HS-5 (cell line): ENCODE measurements at places on chromosomes 13 and 19.

DNA sequence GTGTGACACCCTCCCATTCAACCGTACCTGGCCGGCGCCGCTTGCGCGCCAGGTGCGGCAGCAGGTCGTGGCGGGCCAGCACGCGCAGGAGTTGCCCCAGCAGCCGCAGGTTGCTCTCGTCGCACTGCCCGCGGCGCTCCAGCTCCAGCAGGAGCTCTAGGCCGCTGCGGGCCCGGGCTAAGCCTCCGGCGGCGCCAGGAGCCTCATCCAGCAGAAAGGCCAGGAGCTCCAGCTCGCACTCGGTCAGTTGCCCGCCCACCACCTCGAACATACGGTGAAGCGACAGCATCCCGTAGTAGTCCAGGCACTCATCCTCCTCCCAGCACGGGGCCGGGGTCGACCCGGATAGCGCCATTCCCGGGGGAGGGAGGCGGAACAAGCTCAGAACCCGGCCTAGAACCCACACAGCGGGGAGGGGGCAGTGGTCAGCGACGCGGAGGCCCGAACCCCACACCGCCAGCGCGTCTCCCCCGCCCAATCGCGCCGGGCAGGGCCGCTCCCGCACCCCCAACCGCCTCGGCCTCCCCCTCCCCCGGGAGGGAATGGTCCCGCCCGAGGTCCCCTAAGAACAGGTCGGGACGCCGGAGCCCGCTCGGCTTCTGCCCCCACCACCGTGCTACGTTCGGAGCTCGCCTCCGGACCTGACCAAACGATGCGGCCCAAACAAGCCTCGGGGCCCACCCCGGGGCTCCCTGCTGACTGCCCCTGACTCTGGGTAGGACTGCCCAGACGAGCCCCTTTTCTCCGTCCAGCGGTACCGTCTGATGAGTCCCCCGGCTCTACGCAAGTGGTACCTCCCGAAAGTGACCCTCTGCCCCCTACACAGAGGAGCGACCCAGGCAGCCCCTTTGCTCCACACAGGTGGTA, 591 bp downstream of the DEDD2 start:
- DNase-seq: no peak

GRCh38 chr13:63690672-63691071, 2275.0 kb upstream of the PCDH20 start:
- no peak for DNase-seq

- no peak for DNase-seq
These were observed 141.6 kb downstream of the TM9SF2 start for GRCh38 chr13:99642841-99643240.

GRCh38 chr13:30629527-30629926, 11.8 kb downstream of the USPL1 start:
- DNase-seq: no peak

DNA sequence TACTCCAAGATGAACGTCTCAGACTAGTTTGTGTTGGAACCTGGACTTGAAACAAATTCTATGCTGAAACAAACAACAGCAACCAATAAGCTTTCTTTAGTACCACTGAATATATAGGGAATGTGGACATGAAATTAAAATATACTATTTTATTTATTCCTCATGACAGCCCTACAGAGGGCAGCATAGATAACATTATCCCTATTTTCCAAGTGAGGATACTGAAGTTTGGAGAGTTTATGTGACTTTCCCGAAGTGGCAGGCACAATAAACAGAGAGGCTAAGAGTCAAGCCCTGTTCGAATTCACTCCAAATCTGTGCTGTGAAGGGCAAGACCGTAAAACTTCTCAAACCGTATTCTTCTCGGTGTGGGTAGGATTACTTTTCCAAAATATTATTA, 509.9 kb upstream of the GPC6 start:
- DNase-seq: no peak

GRCh38 chr13:35789335-35790165, 313.1 kb upstream of the MAB21L1 start:
- DNase-seq: no peak

DNA sequence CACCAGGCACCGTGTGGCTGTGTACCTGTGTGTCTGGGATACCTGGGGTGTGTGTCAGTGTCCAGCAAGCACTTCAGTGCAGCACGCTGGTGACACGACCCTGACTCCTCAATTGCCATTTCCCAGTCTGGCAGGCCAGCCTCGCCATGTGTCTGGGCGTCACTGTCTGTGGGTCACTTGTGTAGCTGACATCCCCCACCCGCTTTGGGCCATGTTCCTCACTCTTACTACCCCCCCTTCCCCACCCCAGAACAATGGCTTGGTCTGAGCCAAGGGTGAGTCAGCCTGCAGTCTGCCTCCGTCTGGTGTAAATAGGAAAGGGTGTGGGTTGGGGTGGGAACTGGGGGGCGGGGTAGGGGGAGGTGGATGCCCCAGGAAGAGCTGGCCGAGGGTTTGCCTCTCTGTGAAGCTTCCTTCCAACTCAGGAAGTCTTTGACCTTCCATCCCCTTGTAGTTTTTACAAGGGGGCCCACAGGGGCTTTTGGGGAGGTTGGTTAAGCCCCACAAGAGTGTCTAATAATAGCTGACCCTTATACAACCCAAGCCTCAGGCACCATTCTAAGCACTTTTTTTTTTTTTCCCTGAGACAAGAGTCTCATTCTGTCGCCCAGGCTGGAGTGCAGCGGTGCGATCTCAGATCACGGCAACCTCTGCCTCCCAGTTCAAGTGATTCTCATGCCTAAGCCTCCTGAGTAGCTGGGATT, 17.6 kb downstream of the NOVA2 start:
- DNase-seq: peak; percentile 18
